Central memory CD8-positive, alpha-beta T cell (primary cell): ENCODE measurements at places on chromosomes 12 and 14.

DNA sequence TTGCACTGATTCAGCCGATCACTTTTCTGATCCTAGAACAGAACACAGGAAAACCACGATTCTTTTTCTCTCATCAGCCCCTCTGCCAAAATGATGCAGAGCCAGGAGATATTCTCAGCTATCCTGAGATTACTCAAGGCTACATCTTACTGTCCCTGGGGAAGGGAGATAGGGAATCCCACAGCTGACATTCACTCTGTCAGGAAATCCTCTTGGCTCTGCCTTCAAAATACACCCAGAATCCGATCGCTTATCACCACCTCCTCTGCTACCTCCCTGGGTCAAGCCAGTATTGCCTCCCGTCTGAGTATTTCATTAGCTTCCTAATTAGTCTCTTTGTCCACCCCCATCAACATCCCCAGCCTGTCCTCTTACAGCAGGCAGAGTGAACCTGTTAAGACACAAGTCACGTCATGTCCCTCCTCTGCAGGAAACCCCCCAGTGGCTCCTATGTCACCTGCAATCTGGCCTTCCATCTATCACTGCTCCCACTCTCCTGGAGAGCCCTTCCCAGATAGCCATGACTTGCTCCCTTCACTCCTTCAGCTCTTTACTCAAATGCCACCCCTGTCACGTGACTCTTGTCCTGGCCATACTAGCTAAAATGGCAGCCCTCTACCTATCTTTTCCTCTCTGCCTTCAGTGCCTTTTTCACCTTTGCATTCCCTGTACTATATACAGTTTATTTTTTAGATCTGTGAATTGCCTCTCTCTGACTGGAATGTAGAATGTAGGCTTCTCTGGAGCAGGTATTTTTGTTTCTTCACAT is 70.3 kb downstream of the GALNT4 start:
- no peak for DNase-seq

GRCh38 chr12:95164656-95165055 is 52.6 kb downstream of the FGD6 start:
- no peak for DNase-seq

- DNase-seq, result no peak
Measured at GRCh38 chr14:92718664-92719063, 29.8 kb downstream of the LGMN start.

DNA sequence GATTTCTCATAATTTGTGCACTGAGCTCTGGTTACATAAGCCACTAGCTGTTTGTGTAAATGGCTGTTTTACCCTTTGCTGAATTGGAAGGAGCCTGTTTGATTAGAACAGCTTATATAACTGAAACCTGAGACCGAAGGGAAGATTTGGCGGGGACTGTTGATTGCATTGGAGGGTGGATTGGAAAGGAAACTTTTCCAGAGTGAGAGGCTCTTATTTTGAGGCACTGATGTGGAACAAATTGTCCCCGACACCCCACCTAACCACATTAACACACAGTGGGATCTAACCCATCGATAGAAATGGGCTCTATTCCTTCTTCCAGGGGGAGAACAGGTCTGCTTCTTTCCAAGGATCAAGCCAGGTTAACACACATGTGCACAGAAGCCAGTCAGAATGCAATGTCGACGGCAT is 51.7 kb downstream of the TMEM30B start:
- DNase-seq, result no peak

DNA sequence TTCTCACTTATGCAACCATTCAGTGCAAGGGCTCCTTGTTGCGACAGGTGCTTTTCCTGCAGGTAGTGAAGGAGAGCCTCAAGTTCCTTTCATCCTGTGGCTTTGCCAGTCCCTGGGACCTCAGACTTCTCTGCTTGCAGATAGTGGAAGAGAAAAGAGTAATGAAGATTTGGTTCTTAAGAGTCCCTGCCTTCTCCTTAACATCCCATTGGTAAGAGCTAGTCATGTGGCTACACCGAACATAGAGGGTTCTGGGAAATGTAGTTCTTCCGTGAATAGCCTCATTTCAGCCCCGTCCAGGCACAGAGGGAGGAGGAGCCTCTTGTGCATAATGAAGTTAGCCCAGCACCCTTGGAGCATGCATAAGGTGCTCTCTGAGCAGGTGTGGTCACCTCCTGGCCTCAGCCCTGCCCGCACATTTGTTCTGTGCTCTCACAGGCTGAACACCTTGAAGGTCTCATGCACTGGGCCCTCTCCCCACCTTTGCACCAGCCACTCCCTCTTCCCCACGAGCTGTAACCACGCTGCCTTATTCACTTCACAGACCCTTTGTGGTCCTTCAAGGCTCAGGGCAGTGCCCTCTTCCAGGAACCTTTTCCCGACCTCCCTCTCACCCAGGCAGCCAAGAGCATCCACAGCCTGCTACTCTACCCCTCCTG is 134.0 kb downstream of the BCL11B start:
- no peak for DNase-seq

- DNase-seq, result no peak
Measured at GRCh38 chr14:67541448-67542387, 8.6 kb downstream of the PLEKHH1 start.
